ENCODE measurements at places on chromosomes 12 and 14. TPM values are rescaled to one million over a fixed set of nuclear protein-coding genes. Genes with fewer than 3 reads are reported as not detected.

DIO2 gene
- 1.4 TPM for total RNA-seq

TAS2R8 gene
- total RNA-seq, result 0.08 TPM

CHGA gene
- total RNA-seq, result not detected

RHOJ gene
- total RNA-seq, result 5.3 TPM

NRXN3 gene
- 1.8 TPM for total RNA-seq

SERPINA12 gene
- not detected for total RNA-seq

IFNG-AS1 gene
- total RNA-seq, result not detected

ANKRD9 gene
- total RNA-seq, result 16.4 TPM

TTC9 gene
- 0.78 TPM for total RNA-seq

CCDC175 gene
- not detected for total RNA-seq

PRKCH gene
- 5.8 TPM for total RNA-seq

TAS2R9 gene
- total RNA-seq, result not detected

NOC4L gene
- 24.2 TPM for total RNA-seq

INSM2 gene
- total RNA-seq, result not detected

DDX54 gene
- total RNA-seq, result 42.3 TPM

C2CD5 gene
- 9.2 TPM for total RNA-seq

MAP3K9 gene
- 1.7 TPM for total RNA-seq

DDX11 gene
- 12.9 TPM for total RNA-seq
